ENCODE measurements at places on chromosomes 12 and 14.

- DNase-seq: no peak
Observed at GRCh38 chr12:105799103-105799502, 339.7 kb downstream of the NUAK1 start.

- peak; percentile 83 for DNase-seq
Observed at GRCh38 chr12:6961278-6961694, 9.2 kb downstream of the PHB2 start.

DNA sequence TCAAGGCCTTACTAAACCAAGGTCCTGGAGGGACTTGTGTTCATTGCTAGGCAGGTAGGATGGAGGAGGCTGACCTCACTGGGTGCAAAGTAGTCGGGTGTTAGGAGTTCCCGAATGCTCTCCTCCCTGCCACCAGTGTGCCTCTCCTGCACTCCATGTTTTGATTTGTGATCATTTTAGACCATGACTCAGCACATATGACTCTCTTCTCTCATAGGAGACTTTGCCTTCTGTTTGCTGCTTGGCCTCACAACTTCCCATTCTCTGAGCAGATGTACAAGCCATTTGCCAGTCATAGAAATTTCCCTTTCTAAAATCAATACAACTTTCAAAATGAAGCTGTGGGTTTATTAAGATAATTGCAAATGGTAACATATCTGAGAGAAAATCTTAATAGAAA is 46.6 kb upstream of the LRIG3 start:
- no peak for DNase-seq

- DNase-seq: no peak
Observed at GRCh38 chr12:82886671-82887340, 200.1 kb downstream of the TMTC2 start.

Data from immature natural killer cell (primary cell).